ENCODE measurements at places on chromosomes 4 and X. TPM values are rescaled to one million over a fixed set of nuclear protein-coding genes. Genes with fewer than 3 reads are reported as not detected.

- H3K27me3 ChIP-seq: no peaks in the 10 kb centered on the region
- H3K4me3 ChIP-seq: no peak overlapping the region
- H3K27ac ChIP-seq: no peak overlapping the region
- no peak for DNase-seq
- H3K36me3 ChIP-seq: no peaks in the 10 kb centered on the region
Observed at GRCh38 chr4:158599150-158599549, 72.5 kb downstream of the C4orf46 start.

GRCh38 chrX:152899111-152899873 is 1.4 kb downstream of the ZNF185 start:
- H3K4me3 ChIP-seq: no peak overlapping the region
- no peaks in the 10 kb centered on the region for H3K36me3 ChIP-seq
- H3K27ac ChIP-seq: no peak overlapping the region
- no peaks in the 10 kb centered on the region for H3K4me1 ChIP-seq
- DNase-seq: peak; percentile 64
- peaks cover 25% of the 10 kb centered on the region for H3K27me3 ChIP-seq

- H3K27me3 ChIP-seq: no peaks in the 10 kb centered on the region
- H3K36me3 ChIP-seq: no peaks in the 10 kb centered on the region
- H3K4me1 ChIP-seq: no peaks in the 10 kb centered on the region
Observed at GRCh38 chrX:134139090-134139489, 97.9 kb upstream of the CCDC160 start.

DNA sequence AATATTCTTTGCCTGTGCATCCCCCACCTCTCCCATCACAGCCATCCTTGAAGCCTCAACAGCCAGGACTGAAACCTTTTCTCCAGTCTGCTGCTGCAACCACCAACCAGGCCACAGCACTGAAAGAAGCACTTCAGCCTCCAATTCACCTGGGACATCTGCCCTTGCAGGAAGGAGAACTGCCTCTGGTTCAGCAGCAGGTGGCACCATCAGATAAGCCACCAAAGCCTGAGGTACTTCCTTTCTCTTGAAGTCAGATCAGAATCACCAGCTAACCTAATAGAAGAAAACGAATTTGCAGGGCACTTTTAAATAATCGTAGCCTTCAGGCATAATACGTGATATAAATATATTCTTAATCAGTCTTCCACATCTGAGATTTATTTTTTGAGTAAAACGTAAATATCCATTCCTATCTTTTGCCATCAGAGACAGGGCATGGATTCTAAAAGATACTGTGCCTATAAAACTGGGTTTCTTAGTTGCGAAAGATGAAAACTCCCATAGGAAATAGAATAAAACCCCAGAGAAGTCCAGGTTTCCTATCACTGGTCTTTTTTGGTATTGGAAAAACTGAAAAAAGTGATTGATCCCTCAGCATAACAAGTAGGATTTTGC is 9.5 kb downstream of the AMBN start:
- H3K27me3 ChIP-seq: no peaks in the 10 kb centered on the region
- H3K27ac ChIP-seq: no peak overlapping the region
- H3K4me1 ChIP-seq: no peaks in the 10 kb centered on the region
- peak; percentile 82 for DNase-seq
- H3K36me3 ChIP-seq: no peaks in the 10 kb centered on the region

The AMTN gene
- not detected for total RNA-seq

The KLHL4 gene
- 3.5 TPM for total RNA-seq

DNA sequence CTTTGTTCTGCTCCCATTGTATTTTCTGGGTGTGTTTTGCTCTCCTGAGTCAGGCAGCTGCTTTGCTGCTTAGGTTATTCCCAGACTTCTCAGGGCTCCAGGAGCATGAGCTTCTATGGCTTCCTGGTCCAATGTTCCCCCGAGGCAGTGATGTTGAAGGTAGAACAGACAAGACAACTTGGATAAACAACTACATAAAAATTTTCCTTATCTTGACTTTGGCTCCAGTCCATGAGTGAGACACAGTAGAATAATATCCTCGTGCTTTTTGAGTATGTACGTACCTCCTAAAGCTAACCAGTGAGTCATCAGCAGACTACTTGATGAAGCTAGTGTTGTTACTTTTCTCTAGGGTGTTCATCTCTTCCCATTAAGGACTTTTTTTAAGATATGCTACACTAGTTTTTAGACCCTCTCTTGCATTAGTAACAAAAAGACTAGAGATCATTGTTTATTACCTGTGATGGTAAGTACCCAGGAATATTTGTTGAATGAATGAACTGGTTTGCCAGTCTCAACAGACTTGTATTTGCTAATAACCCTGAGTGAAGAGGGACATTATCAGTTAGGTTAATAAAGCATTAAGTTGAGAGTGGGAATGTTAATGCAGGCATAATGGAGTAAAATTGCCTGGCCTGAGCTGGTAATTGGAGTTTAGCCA is 131.9 kb downstream of the FHIP1A start:
- no peaks in the 10 kb centered on the region for H3K27me3 ChIP-seq
- H3K36me3 ChIP-seq: no peaks in the 10 kb centered on the region
- H3K4me1 ChIP-seq: no peaks in the 10 kb centered on the region

DNA sequence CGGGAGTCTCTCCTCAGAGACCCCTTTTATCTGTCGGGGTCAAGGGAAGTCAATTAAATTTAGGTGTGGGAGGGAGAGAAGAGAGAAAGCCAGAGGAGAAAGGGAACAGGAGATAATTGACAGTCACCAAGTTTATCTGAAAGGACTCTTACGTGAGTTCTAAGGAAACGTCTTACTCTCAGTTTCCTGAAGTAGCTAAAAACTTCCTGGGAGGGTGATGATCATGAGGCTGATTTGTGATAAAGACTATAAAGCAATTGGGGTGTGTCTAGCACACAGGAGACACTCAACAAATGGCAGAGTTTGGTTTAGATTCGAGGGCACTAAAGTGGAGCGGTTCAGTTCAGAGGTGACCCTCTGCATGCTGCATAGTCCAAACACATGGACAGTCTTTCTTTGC is 254.1 kb downstream of the FBXW7 start:
- no peak overlapping the region for H3K27ac ChIP-seq
- H3K4me3 ChIP-seq: no peak overlapping the region
- H3K36me3 ChIP-seq: no peaks in the 10 kb centered on the region

Data from spleen (tissue), 13 donors.